ENCODE measurements at places on chromosomes 16 and 17. TPM values are rescaled to one million over a fixed set of nuclear protein-coding genes. Genes with fewer than 3 reads are reported as not detected.

GRCh38 chr17:74161503-74161875 lies 42.0 kb upstream of the RPL38 start:
- no peak for DNase-seq
- peak overlapping the region; percentile 9 for H3K27ac ChIP-seq
- H3K27me3 ChIP-seq = no peaks in the 10 kb centered on the region
- H3K36me3 ChIP-seq = no peaks in the 10 kb centered on the region
- H3K4me3 ChIP-seq = no peak overlapping the region

DNA sequence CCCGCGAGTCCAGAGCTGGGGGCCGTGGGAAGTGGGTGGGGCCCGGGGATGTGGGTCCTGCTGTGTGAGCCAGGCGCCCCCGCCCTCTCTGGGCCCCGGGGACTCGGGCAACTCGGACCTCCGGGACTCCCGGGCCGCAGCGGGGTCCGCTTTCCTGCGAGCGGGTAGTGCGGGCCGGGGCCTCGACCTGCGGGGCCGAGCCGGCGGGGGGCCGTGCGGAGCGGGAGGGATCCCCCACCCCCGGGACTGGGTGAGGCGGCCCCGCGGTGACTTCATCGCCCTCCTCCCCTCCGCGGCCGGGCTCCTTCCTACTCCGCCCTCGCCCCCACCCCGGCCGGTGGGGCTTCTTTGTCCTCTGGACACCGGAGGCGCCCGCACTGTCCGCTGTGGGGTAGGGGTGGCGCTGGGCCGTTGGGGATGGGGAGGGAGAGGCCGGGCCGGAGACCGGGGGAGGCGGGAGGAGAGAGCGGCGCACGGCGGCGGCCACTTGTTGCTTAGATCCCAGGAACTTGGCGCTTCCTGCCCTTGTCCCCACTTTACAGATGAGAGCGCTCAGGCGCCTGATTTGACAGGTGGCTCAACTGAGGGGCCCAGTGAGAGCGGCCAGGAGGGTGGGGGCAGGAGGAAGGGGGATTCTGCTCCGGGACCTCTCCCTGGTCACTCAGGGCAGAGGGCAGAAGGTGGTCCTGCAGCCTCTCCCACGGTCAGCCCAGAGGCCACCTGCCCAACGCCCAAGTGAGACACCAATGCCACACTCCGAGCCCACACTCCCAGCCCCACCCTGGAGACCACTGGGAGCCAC lies 874 bp downstream of the CMTM3 start:
- H3K27me3 ChIP-seq = no peaks in the 10 kb centered on the region
- no peaks in the 10 kb centered on the region for H3K36me3 ChIP-seq
- peak; percentile 48 for DNase-seq
- peaks cover 9% of the 10 kb centered on the region for H3K4me1 ChIP-seq

DNA sequence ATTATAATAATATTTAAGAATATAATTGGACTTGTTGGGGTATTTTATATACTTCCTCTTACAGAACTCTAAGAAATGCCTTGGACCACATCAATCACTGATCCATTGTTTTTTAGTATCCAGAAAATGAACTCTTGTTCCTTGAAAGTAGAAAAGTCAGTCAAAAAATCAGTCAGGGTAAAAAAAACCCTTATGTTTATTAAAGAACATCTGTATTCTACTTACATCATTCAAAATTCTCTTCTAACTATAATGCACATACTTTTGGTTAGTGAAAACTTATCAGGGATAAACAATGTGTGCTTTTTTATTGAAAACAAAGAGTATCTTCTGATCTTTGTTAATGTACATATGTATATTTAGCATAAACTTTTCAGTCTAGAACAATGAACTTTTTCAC lies 23.5 kb upstream of the CDR2 start:
- no peaks in the 10 kb centered on the region for H3K27me3 ChIP-seq
- H3K36me3 ChIP-seq = no peaks in the 10 kb centered on the region
- H3K4me1 ChIP-seq = no peaks in the 10 kb centered on the region
- DNase-seq = no peak
- H3K4me3 ChIP-seq = no peak overlapping the region
- no peak overlapping the region for H3K27ac ChIP-seq

DNA sequence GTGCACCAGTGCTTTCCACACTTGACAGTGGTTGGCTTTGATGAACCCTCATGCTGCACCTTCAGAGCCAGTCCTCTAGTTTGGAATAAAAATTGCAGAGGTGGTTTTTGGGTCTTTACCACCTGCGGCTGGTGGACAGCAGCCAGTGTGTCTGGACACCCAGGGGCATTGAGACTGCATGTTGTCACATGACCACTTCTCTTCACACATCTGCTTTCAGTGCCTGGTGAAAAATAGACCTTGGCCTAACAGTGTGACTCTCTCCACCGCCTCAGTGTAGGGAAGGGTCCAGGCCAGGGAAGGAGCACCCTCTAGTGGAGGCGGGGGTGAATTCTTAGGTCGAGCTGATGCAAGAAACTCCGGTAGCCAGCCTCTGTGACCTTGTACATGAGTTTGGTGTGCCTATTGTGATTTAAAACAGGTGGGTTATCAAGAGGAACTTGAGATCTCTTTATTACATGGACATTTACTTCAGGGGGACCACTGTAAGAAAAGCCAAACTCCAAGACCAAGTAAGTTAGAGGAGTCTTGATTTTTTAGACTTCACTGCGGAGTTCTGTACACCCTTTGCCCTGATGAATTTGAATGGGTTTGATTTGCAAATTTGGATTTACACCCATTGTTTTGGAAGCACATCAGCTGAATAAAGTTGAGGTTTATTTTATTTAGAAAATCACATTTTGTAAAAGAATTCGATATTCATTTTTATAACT lies 17.9 kb downstream of the GOSR2 start:
- H3K27me3 ChIP-seq = peaks cover 2% of the 10 kb centered on the region
- H3K4me3 ChIP-seq = no peak overlapping the region
- H3K27ac ChIP-seq = no peak overlapping the region
- H3K4me1 ChIP-seq = peaks cover 10% of the 10 kb centered on the region
- DNase-seq = peak; percentile 63
- H3K36me3 ChIP-seq = peaks cover 10% of the 10 kb centered on the region

- no peaks in the 10 kb centered on the region for H3K27me3 ChIP-seq
- no peak overlapping the region for H3K27ac ChIP-seq
- H3K4me3 ChIP-seq = no peak overlapping the region
- peaks cover 4% of the 10 kb centered on the region for H3K4me1 ChIP-seq
Observed at GRCh38 chr17:82201498-82201910, 11.1 kb downstream of the CCDC57 start.

DNA sequence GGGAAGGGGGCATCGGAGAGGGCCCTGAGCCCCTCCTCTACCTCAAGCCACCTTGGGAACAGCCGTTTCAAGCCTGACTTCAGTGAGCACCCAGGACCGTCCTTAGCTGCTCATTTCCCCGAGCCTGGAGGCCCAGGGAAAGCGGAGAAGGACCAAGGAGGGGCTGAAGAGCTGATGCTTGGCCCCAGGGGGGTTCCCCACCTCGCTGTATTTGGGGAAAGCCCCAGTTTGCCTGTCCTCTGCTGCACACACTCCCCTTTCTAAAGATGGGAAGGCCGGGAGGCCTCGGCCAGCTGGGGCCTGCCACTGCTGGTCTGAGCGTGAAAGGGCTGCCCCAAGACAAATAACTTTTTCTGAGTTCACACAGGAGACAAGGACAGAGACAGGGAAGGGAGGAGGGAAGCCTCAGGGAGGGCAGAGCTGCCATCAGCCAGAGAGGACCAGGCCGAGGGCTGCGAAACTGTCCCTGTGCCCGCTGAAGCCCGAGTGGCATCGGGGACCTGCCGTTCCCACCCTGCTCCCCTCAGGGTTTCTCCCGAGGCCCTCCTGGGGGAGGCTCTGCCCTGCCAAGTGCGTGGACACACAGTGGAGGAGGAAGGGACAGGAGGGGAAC lies 11.6 kb downstream of the ZACN start:
- H3K4me3 ChIP-seq = no peak overlapping the region
- peaks cover 2% of the 10 kb centered on the region for H3K4me1 ChIP-seq

ABCC6 gene
- 9.8 TPM for total RNA-seq

TNFRSF17 gene
- not detected for total RNA-seq

PNMT gene
- 2.5 TPM for total RNA-seq

KRT9 gene
- total RNA-seq = not detected
